ENCODE measurements at places on chromosomes 12 and 14.

DNA sequence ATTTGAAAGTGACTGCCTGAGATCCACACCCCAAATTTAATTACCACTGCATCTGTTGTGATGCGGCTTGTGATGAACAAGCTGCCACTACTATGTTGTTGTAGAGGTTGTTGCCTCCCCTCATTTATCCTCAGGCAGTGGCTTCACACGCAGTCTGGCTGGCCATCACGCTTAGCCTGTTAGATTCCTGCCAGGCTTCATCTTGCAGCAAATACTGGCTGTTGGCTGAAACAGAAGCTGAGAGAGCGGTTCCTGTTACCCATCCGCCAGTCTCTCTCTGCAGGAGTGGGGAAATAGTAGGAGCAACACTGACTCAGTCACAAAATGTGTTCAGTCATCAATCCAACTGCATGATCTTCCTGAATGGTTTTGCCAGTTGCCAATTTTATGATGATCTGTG is 934.4 kb downstream of the FLRT2 start:
- DNase-seq = no peak

DNA sequence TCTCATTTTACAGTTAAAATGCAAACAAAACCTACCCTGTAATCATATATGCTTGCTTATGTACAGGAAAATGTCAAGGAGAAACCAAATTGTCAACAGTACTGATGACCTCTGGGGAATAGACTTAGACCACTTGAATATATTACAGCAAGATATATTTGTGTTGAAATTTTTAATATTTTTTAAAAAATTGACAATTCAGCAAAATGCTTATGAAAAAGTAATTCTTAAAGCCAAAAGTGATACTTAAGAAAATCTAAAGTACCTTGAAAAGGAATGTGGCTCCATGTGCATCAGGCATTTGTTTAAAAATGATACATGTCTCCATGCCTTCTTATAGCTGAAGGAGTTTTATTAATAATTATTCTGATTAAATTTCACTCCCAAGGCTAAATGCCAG is 49.2 kb downstream of the PTPN21 start:
- no peak for DNase-seq

GRCh38 chr12:120162763-120163162 is 31.8 kb downstream of the GCN1 start:
- no peak for DNase-seq

GRCh38 chr12:104513681-104514080 is 56.9 kb downstream of the CHST11 start:
- no peak for DNase-seq

- DNase-seq = no peak
These were observed 4.4 kb upstream of the YY1 start for GRCh38 chr14:100234511-100234910.

DNA sequence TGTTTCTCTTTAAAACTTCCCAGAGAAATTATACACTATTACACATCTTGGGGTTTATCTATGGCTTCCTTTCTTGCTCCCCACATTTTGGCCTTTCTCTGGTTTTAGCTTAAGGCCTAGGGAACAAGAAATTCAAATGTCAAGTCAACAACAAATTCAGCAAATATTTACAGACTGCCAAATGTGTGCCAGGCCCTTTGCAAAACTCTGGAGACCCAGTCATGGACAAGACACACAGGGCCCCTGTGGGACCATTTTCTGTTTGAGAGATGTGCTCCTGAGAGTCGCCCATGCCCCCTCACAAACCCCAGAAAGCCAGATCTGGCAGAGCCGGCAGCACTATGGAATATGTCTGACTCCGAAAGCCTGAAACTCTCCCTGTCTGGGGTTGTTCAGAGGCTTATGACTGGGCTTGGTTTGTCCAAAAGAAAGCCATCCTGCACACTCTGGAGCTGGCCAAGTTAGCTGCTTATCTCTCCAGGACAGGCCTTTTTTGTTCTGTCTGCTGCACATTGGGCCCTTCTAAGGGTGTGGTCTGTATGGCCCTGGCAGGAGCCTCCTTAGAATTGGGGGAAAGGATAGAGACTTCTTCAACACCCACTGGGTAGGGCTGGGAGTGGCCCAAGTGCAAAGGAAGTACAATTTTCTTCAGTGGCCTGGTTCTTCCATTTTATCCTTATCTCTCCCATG is 1.1 kb upstream of the KRT3 start:
- no peak for DNase-seq

- no peak for DNase-seq
These were observed 177.0 kb upstream of the CNTN1 start for GRCh38 chr12:40515041-40515816.

DNA sequence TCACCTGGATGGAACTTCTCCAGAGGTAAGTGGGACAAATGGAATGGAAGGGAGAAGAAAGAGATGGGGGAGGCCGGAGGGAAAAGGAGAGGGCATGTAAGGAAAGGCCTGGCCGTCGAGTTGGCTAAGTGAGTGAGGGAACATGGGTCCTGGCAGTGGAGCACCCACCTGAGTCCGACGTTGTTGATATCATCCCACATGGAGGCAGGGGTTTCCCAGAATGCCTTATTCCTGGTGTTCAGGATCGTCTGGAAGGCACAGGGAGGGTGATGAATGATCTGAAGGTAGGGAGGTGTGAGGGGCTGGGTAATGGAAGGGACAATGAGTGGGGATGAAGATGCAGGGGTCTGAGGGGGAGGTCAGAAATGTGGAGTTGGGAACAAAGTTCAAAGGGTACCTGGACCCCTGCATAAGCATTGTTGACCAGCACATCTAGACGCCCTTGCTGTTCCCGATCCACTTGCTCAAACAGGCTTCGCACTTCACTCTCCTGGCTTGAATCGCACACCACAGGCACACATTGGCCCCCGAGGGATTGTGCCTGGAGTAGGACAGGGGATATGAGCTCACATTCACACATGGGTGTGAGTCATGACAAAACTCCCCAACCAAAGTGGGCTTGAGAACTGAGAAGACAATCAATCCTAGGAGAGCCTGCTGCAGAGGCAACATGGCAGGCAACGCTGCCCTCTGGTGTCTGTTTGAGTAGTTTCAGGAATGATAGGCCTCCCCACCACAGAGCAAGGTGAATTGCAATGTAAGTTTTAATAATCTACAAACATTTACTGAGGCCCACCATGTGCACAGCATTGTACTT is 3.0 kb downstream of the DHRS1 start:
- peak; percentile 74 for DNase-seq

DNA sequence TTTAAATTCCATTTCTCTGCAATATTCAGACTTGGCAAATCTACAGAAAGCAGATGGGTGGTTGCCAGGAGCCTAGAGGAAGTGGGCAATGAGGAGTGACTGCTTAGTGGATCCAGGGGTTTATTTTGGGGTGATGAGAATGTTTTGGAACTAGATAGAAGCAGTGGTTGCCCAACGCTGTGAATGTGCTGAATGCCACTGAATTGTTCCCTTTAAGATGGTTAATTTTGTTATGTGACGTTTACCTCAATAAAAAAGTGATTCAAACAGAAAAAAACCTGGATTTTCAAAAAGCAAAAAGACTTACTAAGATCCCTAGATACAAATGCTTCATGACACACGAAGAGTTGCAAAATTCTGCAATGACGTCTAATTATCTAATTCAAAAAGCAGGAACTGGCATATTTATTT is 34.2 kb downstream of the DAO start:
- DNase-seq = no peak

- no peak for DNase-seq
These were observed 12.8 kb upstream of the TESC start for GRCh38 chr12:117111821-117112595.

All from stimulated activated CD4-positive, alpha-beta T cell treated with anti-CD3 and anti-CD28 coated beads, Interleukin-2, amount 100 ng/mL, for 24 hours (primary cell).